Naive thymus-derived CD4-positive, alpha-beta T cell (primary cell): ENCODE measurements at places on chromosomes 16 and 17. TPM values are rescaled to one million over a fixed set of nuclear protein-coding genes. Genes with fewer than 3 reads are reported as not detected.

Gene NPIPA3
- total RNA-seq, result 1.1 and 3.1 TPM in 2 replicates

- H3K36me3 ChIP-seq, result peaks cover 46% of the 10 kb centered on the region
- H3K4me3 ChIP-seq, result no peak overlapping the region
- no peaks in the 10 kb centered on the region for H3K4me1 ChIP-seq
- H3K27ac ChIP-seq, result no peak overlapping the region
- no peaks in the 10 kb centered on the region for H3K27me3 ChIP-seq
- no peak for DNase-seq
These were observed 23.0 kb upstream of the SLC38A8 start for GRCh38 chr16:84065536-84066132.

- H3K4me1 ChIP-seq, result peaks cover 16% of the 10 kb centered on the region
- H3K27ac ChIP-seq, result peak overlapping the region; percentile 10
- H3K27me3 ChIP-seq, result no peaks in the 10 kb centered on the region
- no peaks in the 10 kb centered on the region for H3K36me3 ChIP-seq
These were observed 17.8 kb upstream of the TOB1 start for GRCh38 chr17:50883850-50884438.

DNA sequence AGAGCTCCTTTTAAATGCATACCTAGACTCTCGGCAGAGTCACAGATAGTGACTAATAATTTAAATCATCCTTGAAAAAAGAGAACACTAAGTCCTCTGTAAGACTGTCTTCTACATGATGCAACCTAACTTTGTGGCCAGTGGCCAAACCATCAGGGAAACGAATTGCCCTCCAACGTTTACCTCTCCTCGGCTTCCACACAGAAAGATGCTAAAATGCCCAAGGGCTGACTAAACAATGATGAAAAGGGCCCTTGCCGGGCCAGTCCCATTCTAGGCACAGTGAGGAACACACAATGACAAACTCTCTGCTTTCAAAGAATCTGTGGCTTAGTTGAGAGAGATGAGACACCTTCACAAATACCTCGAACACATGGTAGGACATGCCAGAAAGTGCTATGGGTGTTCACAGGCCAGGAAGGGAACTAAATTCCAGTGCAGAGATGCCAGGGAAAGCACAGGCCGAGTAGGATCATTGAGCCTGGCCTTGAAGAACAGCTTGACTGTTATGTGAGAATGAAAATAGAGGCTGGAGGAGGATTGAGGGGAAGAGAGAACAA, 35.3 kb upstream of the PITPNM3 start:
- H3K36me3 ChIP-seq, result peaks cover 3% of the 10 kb centered on the region
- no peak overlapping the region for H3K27ac ChIP-seq
- no peak for DNase-seq
- no peak overlapping the region for H3K4me3 ChIP-seq

Gene KRT33B
- not detected for total RNA-seq

- no peaks in the 10 kb centered on the region for H3K27me3 ChIP-seq
- H3K4me3 ChIP-seq, result no peak overlapping the region
- no peak for DNase-seq
These were observed 6.5 kb downstream of the SLC47A2 start for GRCh38 chr17:19709841-19710240.

- peaks cover 11% of the 10 kb centered on the region for H3K4me1 ChIP-seq
- no peak overlapping the region for H3K4me3 ChIP-seq
- no peak for DNase-seq
- H3K27ac ChIP-seq, result no peak overlapping the region
These were observed 3.6 kb upstream of the TMIGD1 start for GRCh38 chr17:30337393-30337999.

Gene SYNRG
- 87.6 TPM for total RNA-seq

GRCh38 chr17:41308251-41308917, 725 bp downstream of the KRTAP16-1 start:
- peak overlapping the region; percentile 24 for H3K4me3 ChIP-seq
- peaks cover 49% of the 10 kb centered on the region for H3K4me1 ChIP-seq
- DNase-seq, result peak; percentile 56
- H3K27me3 ChIP-seq, result no peaks in the 10 kb centered on the region

- no peaks in the 10 kb centered on the region for H3K27me3 ChIP-seq
- no peak overlapping the region for H3K4me3 ChIP-seq
- H3K36me3 ChIP-seq, result no peaks in the 10 kb centered on the region
- no peak for DNase-seq
- H3K4me1 ChIP-seq, result no peaks in the 10 kb centered on the region
These were observed 3.7 kb upstream of the LYZL6 start for GRCh38 chr17:35947156-35947585.

- no peak overlapping the region for H3K27ac ChIP-seq
- H3K27me3 ChIP-seq, result no peaks in the 10 kb centered on the region
- no peak overlapping the region for H3K4me3 ChIP-seq
- H3K36me3 ChIP-seq, result no peaks in the 10 kb centered on the region
- no peak for DNase-seq
- no peaks in the 10 kb centered on the region for H3K4me1 ChIP-seq
These were observed 539.9 kb downstream of the HS3ST4 start for GRCh38 chr16:26231647-26232046.

- H3K27ac ChIP-seq, result no peak overlapping the region
- H3K4me3 ChIP-seq, result no peak overlapping the region
- peaks cover 6% of the 10 kb centered on the region for H3K4me1 ChIP-seq
- no peak for DNase-seq
- no peaks in the 10 kb centered on the region for H3K27me3 ChIP-seq
These were observed 4.8 kb downstream of the B9D1 start for GRCh38 chr17:19357761-19358160.

DNA sequence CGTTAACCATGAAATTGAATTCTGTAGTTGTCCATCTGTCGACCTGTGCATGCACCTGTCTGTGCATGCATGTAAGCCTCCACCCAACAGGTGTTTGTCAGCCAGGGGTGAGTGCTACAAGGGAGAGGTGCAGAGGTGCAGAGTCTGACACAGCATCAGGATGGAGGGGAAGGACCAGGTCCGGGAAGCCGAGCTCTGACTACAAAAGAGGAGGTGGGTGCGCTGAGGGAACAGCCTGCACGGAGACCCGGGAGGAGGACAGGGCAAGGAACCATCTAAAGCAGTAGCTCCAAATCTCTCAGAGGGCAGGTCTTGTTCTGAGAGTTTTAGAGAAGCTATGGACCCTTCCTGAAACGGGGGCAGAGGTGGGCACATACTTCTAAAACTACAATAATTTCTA, 54.1 kb downstream of the B9D1 start:
- H3K27me3 ChIP-seq, result peaks cover 18% of the 10 kb centered on the region
- peaks cover 23% of the 10 kb centered on the region for H3K4me1 ChIP-seq
- H3K36me3 ChIP-seq, result no peaks in the 10 kb centered on the region
- H3K27ac ChIP-seq, result no peak overlapping the region
- no peak for DNase-seq

DNA sequence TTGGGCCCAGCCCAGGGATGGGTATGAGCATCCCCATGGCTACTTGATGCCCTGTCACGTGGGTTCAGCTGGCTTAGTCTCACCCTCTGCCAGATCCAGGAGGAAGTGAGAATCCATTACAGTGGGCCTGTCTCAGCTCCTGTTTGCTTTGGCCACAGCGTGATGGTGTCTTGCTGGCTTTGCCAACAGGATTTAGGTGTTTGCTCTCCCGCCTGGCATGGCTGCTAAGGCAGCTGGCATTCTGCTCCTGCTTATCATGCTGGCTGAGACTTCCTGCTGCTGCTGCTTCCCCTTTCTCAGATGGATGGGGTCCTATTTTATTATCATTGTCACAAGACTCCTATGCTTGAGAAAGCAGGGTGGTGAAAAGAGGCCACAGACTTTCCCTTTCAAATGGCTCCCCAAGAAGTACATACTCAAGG, 28.3 kb upstream of the HOXB13 start:
- H3K27ac ChIP-seq, result no peak overlapping the region
- peaks cover 5% of the 10 kb centered on the region for H3K4me1 ChIP-seq
- H3K4me3 ChIP-seq, result no peak overlapping the region
- H3K36me3 ChIP-seq, result no peaks in the 10 kb centered on the region

- no peak overlapping the region for H3K27ac ChIP-seq
- H3K4me3 ChIP-seq, result peak overlapping the region; percentile 64
- no peak for DNase-seq
- no peaks in the 10 kb centered on the region for H3K36me3 ChIP-seq
- H3K27me3 ChIP-seq, result no peaks in the 10 kb centered on the region
These were observed 795 bp upstream of the PAQR4 start for GRCh38 chr16:2968368-2968737.

GRCh38 chr17:2649191-2649590, 55.7 kb downstream of the PAFAH1B1 start:
- no peak overlapping the region for H3K4me3 ChIP-seq
- H3K4me1 ChIP-seq, result no peaks in the 10 kb centered on the region
- no peak overlapping the region for H3K27ac ChIP-seq
- no peaks in the 10 kb centered on the region for H3K27me3 ChIP-seq

GRCh38 chr16:56312556-56312955, 112.8 kb downstream of the AMFR start:
- DNase-seq, result no peak
- no peaks in the 10 kb centered on the region for H3K27me3 ChIP-seq
- no peak overlapping the region for H3K4me3 ChIP-seq
- H3K36me3 ChIP-seq, result no peaks in the 10 kb centered on the region
- no peaks in the 10 kb centered on the region for H3K4me1 ChIP-seq

- H3K27me3 ChIP-seq, result no peaks in the 10 kb centered on the region
- H3K36me3 ChIP-seq, result no peaks in the 10 kb centered on the region
- no peaks in the 10 kb centered on the region for H3K4me1 ChIP-seq
- H3K27ac ChIP-seq, result no peak overlapping the region
These were observed 7.6 kb upstream of the ARHGAP27 start for GRCh38 chr17:45440161-45440778.

Gene ALOX12
- not detected in 2 replicates for total RNA-seq

- no peaks in the 10 kb centered on the region for H3K4me1 ChIP-seq
- no peak overlapping the region for H3K4me3 ChIP-seq
- no peaks in the 10 kb centered on the region for H3K36me3 ChIP-seq
- no peak overlapping the region for H3K27ac ChIP-seq
These were observed 185.3 kb downstream of the CBLN1 start for GRCh38 chr16:49096176-49096945.

Gene CRHR1
- not detected for total RNA-seq

DNA sequence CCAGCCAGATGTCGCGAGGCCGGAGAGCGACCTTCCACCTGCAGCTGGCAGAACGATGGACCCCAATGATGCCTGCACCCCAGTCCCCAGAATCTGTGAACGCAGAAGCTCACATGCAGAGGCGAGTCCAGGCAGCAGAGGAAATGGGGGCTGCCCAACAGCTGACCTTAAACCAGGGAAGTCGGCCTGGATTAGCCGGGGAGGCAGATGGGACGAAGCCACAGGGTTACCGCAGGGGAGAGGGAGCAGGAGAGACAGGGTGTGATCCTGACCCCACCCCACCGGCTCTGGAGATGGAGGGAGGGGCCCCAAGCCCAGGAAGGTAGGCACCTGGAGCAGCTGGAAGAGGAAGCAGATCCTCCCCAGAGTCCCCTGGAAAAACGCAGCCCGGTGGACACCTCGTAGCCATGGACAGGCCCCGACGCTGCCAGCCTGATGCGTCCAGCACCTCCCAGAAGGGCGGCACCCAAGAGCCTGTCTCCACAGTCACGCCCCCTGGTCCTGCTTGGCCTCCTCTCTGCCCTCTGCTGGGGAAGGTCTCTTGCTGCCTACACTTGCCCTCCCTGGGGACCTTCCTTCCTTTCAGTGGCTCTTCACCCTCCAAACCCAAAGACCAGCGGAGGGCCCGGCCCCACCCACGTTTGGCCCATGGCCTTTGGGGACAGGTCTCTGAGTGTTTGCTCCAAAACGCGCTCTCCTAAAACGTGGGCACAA, 37.3 kb downstream of the PIEZO1 start:
- H3K4me3 ChIP-seq, result no peak overlapping the region
- no peaks in the 10 kb centered on the region for H3K27me3 ChIP-seq
- no peaks in the 10 kb centered on the region for H3K36me3 ChIP-seq
- no peak for DNase-seq
- H3K4me1 ChIP-seq, result peaks cover 22% of the 10 kb centered on the region
- no peak overlapping the region for H3K27ac ChIP-seq

DNA sequence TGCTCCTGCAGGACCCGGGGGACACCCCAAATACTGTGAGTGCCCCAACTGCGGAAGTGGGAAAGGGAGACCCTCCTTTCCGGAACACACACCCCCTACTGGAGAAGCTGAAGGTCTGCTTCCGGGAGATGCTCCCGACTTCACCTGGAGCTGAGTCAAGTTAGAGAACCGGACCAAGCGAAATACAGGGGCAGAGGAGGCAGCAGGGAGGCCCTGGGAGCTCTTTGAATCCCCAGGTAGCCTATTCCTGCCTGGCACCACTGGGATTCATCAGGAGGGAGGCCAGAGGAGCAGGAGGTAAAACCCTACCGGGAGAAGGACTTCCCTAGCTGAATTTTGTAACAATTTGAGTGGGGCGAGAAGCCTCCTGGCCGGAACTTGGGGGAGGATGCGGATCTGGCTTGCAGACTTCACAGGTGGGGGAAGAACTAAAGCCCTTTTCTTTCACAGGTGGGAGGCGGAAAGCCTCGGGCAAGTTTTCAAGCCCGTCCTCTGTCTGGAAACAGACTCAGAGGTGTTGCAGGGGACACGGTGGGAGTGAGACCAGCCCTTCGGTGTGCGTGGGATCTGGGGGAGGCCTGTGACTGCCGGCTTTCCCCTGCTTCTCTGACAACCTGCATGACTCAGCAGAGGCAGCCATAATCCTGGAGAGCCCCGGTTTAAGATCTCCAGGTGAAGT, 22.4 kb upstream of the TEKT1 start:
- no peaks in the 10 kb centered on the region for H3K4me1 ChIP-seq
- no peak for DNase-seq
- peak overlapping the region; percentile 34 for H3K4me3 ChIP-seq
- no peaks in the 10 kb centered on the region for H3K36me3 ChIP-seq
- no peak overlapping the region for H3K27ac ChIP-seq

- DNase-seq, result no peak
- H3K36me3 ChIP-seq, result peaks cover 16% of the 10 kb centered on the region
- no peak overlapping the region for H3K4me3 ChIP-seq
- H3K27ac ChIP-seq, result no peak overlapping the region
- H3K4me1 ChIP-seq, result no peaks in the 10 kb centered on the region
These were observed 13.6 kb downstream of the SMG6 start for GRCh38 chr17:2289878-2290478.

DNA sequence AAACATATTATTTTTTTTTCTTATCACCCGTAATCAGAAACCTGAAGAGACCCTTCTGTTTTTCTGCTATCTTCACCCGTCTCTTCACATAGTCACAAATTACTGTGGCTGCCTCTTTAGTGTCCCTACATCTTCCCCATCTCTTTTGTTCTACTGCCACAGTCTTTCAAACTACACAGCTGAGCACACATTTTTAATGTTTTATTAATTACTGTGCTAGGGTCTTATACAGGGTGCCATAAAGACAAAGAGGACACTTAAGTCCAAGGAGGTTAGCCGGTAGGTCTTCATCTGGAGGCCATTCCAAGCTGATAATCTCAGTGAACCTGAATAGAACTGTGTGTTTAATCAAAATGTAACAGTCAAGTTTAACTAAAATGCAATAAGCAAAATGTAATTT, 20.7 kb downstream of the CNTNAP4 start:
- no peaks in the 10 kb centered on the region for H3K36me3 ChIP-seq
- H3K4me1 ChIP-seq, result no peaks in the 10 kb centered on the region
- no peak for DNase-seq
- no peak overlapping the region for H3K4me3 ChIP-seq

- H3K36me3 ChIP-seq, result no peaks in the 10 kb centered on the region
- H3K4me3 ChIP-seq, result no peak overlapping the region
- H3K27me3 ChIP-seq, result peaks cover 5% of the 10 kb centered on the region
- peaks cover 5% of the 10 kb centered on the region for H3K4me1 ChIP-seq
- no peak overlapping the region for H3K27ac ChIP-seq
These were observed 3.0 kb upstream of the MGAT5B start for GRCh38 chr17:76865174-76865573.

Gene P2RX5
- 30.0 TPM for total RNA-seq

GRCh38 chr17:4357030-4357628, 9.3 kb downstream of the UBE2G1 start:
- peaks cover 7% of the 10 kb centered on the region for H3K4me1 ChIP-seq
- no peak for DNase-seq
- no peak overlapping the region for H3K4me3 ChIP-seq
- H3K27me3 ChIP-seq, result no peaks in the 10 kb centered on the region
